ENCODE measurements at places on chromosomes 7 and 10. TPM values are rescaled to one million over a fixed set of nuclear protein-coding genes. Genes with fewer than 3 reads are reported as not detected.

DNA sequence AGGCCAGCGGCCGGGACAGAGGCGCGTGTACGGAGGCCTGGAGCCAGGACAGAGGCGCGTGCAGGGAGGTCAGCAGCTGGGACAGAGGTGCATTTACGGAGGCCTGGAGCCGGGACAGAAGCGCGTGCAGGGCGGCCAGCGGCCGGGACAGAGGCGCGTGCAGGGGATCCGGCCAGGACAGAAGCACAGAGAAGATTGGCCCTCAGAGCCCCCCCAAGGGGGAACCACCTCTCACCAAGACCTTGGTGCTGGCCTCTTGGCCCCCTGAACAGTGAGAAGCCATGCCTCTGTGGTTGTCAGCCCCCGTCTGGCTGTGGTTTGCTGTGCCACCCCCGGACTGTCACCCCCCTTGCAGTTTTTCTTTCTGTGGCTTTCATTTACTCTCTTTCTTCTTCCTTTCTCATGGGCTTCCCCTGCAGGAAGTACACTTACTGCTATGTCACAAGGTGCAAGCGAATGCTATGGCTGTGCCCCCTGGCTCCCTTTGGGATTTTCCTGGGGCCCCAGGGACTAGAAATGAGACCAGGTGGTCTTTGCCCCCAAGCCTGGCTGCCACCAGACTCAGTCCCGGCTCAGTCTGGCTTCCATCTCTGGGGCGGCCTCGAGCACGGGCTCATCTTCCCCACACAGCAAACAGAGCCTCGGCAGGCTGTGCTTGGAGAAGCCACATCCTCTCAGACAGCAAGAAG, 41.1 kb downstream of the INSIG1 start:
- no peaks in the 10 kb centered on the region for H3K27me3 ChIP-seq
- no peaks in the 10 kb centered on the region for H3K36me3 ChIP-seq
- H3K4me3 ChIP-seq = no peak overlapping the region
- H3K4me1 ChIP-seq = no peaks in the 10 kb centered on the region

DNA sequence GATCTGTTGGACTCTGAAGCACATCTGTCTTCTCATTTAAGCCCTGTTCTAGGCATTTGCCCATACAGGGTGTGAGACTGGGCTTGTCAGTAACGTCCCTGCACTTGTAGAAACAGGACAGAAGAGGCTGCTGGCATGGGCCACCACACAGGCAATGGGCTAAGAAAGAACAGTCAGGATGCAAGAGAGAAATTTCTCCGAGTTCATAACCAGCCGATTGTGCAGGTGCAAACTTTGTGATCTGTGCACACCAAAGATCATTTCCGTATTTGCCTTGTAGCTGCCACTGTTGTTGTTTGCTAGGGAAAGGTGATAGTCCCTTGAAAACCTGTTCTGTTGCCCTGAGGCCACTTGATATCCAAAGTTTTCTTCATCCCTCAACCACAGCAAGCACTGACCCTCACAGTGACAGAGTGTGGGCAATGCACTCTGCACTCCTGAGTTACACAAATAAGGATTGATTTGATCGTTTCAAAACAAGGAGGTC, 20.3 kb downstream of the KLF6 start:
- no peaks in the 10 kb centered on the region for H3K27me3 ChIP-seq
- no peaks in the 10 kb centered on the region for H3K36me3 ChIP-seq
- no peak overlapping the region for H3K27ac ChIP-seq
- H3K4me1 ChIP-seq = no peaks in the 10 kb centered on the region

The LIPF gene
- not detected for total RNA-seq

The CYP2E1 gene
- total RNA-seq = not detected

DNA sequence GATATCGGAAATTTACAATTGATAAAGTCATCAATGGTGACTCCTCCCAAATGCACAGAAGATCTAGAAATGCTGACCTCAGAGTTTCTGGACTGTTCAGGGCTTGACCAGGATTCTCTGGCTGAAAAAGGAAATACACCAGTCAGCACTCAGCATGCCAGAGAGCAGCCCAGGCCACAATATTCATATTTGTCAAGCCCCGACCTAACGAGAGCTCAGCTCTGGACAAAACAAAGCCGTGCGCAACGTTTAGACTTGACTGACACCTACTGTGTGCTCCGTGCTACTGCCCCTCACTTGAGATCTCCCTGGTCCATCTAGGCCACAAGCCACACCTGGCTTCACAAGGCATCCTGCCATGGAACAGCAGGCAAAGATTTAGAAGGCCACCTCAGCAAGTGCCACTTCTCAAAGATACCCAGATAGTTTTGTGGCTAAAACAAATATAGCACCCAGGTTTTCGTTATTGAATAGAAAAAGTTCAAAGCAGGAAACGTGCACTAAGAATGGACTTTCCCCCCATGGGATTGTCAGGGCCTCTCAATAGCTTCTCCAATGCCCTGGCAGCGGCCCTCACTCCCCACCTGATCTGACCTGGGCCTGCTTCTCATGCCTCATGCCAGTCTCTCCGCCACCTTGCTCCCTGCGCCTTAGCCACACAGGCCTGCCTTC, 218.3 kb downstream of the FAM107B start:
- DNase-seq = no peak
- H3K36me3 ChIP-seq = no peaks in the 10 kb centered on the region
- no peaks in the 10 kb centered on the region for H3K27me3 ChIP-seq

The LLCFC1 gene
- total RNA-seq = not detected

- DNase-seq = no peak
- H3K4me3 ChIP-seq = no peak overlapping the region
- no peaks in the 10 kb centered on the region for H3K27me3 ChIP-seq
- no peak overlapping the region for H3K27ac ChIP-seq
Observed at GRCh38 chr10:35368485-35369048, 32.3 kb downstream of the CCNY start.

The RAB19 gene
- total RNA-seq = 9.8 TPM

DNA sequence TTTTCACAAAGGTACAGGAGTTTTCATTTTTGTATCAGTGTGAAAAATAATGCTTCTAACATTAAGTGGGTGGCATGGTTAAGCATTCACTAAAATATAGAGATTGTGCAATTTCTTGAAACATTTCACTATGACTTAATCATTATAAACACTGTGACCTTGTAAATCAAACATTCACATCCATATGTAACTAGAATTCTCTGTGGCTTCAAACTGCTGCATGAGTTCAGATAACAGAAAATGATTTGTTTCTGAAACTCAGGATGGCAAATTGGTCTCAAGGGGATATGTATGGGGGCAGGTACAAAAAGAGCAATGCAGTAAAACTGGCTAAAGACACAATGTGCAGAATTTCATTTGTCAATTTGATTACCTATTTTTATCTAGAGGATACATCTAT, 3.8 kb downstream of the FAM133B start:
- H3K27me3 ChIP-seq = peaks cover 2% of the 10 kb centered on the region
- no peak overlapping the region for H3K4me3 ChIP-seq
- no peak for DNase-seq
- no peak overlapping the region for H3K27ac ChIP-seq

DNA sequence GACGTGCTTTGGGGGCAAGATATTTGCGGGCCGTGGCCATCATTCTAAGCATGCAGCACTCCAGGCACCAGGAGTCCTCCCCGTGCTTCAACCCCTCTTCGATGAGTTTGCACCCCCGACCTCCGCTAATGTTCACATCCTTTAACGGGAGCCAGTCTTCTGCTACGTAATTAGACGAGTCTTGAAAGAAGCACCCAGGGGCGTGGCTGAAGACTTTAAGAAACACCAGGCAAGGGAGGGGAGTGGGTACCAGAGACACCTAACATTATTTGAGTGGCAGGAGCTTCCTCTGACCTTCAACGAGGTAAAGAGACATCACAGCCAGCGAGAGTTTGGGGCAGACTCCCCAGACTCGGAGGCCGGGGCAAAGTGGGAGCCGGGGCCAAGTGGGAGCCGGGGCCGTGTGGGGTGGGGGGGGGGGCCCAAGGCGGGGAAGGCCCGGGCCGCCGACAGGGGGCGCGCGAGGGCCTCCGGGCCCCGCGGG, 31.1 kb upstream of the TOMM7 start:
- H3K36me3 ChIP-seq = peaks cover 33% of the 10 kb centered on the region
- DNase-seq = no peak

The BHLHA15 gene
- 2.7 TPM for total RNA-seq

DNA sequence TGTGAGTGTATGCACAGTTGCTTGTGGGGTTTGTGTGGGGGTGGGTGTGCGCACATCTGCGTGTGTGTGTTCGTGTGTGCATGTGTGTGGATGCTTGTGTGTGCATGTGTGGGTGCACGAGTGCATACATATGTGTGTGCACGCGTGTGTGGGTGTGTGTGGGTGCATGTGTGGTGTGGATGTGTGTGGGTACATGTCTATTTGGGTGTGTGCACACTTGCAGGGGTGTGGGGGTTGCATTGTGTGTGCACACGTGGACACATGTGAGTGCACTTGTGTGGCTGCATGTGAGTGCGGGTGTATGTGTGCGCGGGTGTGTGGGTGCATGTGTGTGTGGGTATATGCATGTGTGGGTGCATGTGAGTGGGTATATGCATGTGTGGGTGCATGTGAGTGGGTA, 73.7 kb downstream of the NKX6-2 start:
- no peaks in the 10 kb centered on the region for H3K27me3 ChIP-seq
- no peaks in the 10 kb centered on the region for H3K4me1 ChIP-seq
- H3K27ac ChIP-seq = no peak overlapping the region
- H3K36me3 ChIP-seq = no peaks in the 10 kb centered on the region

DNA sequence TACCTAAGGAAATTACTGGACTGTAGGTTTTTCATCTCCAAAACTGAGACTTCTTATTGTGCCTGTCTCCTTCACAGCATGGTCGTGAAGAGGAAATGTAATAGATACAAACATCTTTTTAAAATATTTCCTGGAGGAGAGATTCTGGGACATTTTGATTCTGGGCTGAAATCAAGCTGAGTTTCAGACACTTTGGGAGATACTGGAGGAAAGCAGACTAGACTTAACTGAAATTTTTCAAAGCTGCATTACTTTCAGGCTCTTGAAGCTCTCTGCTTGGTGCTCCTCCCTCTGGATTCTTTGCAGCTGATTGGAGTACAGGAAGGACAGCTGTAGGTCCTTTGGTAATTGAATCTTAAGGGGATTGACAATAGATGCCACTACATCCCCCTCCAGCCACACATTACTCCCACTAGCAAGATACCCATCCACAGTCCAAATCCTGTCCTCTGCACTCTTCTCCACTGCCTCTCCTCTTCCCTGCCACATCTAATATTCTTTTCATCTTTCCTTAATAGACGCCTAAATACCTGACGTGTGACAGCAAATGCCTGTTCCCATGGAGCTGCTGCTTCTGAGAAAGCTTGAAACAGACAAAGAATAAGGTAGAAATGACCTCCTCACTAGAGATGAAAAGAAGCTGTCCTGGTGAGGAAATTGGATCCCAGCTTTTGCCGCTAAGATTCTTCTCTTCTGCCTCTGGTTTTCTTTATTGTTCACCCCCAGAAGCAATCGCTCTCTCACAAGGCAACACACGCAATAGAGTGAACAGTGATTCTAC, 111.5 kb upstream of the PHYHIPL start:
- DNase-seq = no peak
- peaks cover 4% of the 10 kb centered on the region for H3K4me1 ChIP-seq
- no peaks in the 10 kb centered on the region for H3K27me3 ChIP-seq
- H3K36me3 ChIP-seq = no peaks in the 10 kb centered on the region
- no peak overlapping the region for H3K27ac ChIP-seq
- H3K4me3 ChIP-seq = no peak overlapping the region

DNA sequence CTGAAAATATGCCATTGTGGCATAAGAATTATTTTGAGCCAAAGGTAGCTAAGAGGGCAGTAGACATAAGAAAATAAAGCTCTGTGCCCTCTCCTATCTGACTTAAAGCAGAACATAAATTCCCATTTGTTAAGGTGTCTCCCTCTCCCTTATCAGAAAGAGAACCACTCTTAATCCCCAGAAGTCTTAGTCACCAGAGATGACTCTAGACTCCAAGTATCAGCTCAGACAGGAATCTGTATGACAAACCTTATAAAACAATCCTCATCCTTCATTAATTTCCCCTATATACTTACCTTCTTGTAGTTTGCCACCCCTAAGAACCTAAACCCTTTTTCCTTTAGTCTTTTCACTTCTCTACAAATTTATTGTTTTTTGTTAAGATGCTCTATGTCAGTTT, 21.8 kb upstream of the PIP4K2A start:
- no peak for DNase-seq
- H3K36me3 ChIP-seq = no peaks in the 10 kb centered on the region
- H3K27me3 ChIP-seq = no peaks in the 10 kb centered on the region
- no peak overlapping the region for H3K4me3 ChIP-seq

The BZW2 gene
- total RNA-seq = 103 TPM

DNA sequence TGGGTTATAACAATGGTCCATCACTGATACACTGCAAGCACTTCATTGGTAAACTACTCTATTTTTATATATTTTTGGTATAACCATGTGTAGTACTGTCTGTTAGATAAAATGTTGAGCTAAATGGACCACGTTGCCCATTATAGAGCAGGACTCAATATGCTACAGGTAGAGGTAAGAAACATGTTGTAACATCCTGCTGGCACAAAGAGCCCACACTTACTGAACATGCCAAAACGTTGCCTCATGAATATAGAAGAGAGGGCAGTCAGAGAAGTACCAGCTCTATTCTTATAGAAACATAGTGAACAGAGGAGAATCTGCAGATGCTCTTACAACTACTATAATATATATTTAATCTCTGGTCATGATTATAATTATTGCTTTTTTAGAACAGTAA, 18.4 kb upstream of the MET start:
- no peak for DNase-seq
- H3K36me3 ChIP-seq = no peaks in the 10 kb centered on the region
- H3K27me3 ChIP-seq = no peaks in the 10 kb centered on the region

The AKR1C1 gene
- 2.3 TPM for total RNA-seq

The LANCL2 gene
- total RNA-seq = 11.4 TPM

- no peak for DNase-seq
- H3K4me3 ChIP-seq = no peak overlapping the region
- no peaks in the 10 kb centered on the region for H3K4me1 ChIP-seq
- no peak overlapping the region for H3K27ac ChIP-seq
- H3K27me3 ChIP-seq = no peaks in the 10 kb centered on the region
Observed at GRCh38 chr7:145394126-145394525, 558.3 kb upstream of the TPK1 start.

The IGFBP3 gene
- total RNA-seq = 5.5 TPM

GRCh38 chr10:48455055-48455391, 148.5 kb downstream of the MAPK8 start:
- DNase-seq = no peak
- no peaks in the 10 kb centered on the region for H3K36me3 ChIP-seq
- H3K4me1 ChIP-seq = peaks cover 5% of the 10 kb centered on the region
- H3K27ac ChIP-seq = no peak overlapping the region

DNA sequence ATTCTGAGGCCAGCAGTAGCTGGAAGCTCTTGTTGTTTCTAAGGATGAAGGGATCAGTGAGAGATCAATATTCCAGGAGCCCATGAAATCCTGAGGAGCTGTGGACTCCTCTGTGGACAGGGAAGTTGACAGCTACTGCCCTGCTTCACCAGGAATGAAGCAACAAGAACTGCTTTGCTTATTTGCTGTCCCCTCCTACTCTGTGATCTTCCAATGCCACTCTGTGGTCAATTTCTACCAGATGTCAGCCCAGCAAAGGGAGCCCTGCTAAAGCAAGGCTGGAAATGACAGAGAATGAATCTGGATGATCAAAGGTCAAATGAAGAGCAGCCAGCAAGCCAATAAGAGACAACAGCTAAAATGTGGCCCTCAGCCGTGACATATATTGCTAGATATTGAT, 227.5 kb upstream of the CHRM2 start:
- H3K36me3 ChIP-seq = no peaks in the 10 kb centered on the region
- H3K27ac ChIP-seq = no peak overlapping the region
- H3K4me3 ChIP-seq = no peak overlapping the region
- peaks cover 5% of the 10 kb centered on the region for H3K4me1 ChIP-seq

GRCh38 chr7:91512958-91513357, 248.7 kb downstream of the FZD1 start:
- H3K27me3 ChIP-seq = no peaks in the 10 kb centered on the region
- H3K4me3 ChIP-seq = no peak overlapping the region
- no peaks in the 10 kb centered on the region for H3K36me3 ChIP-seq
- no peak for DNase-seq
- no peak overlapping the region for H3K27ac ChIP-seq
- no peaks in the 10 kb centered on the region for H3K4me1 ChIP-seq
